HT1080 (cell line): ENCODE measurements at places on chromosomes 5 and 9.

DNA sequence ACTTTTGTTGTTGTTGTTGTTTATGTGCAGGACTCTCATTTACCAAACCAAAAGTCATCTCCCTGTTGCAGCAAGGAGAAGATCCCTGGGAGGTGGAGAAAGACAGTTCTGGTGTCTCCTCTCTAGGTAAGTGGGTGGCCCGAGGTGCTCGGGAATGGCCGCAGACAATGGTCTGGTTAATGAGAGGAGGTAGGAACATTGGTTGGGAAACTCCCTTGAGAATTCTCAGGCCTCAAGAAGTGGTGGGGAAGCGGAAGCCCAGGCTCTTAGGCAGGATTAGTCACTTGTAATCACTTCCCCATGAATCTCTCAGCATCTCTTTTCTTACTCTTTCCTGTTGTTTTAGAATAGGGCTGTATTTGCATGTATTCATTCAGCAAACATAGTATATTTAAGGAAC lies 7.2 kb downstream of the ZNF354B start:
- DNase-seq: no peak

- no peak for DNase-seq
These were observed 208.4 kb downstream of the CD180 start for GRCh38 chr5:66987949-66988838.

DNA sequence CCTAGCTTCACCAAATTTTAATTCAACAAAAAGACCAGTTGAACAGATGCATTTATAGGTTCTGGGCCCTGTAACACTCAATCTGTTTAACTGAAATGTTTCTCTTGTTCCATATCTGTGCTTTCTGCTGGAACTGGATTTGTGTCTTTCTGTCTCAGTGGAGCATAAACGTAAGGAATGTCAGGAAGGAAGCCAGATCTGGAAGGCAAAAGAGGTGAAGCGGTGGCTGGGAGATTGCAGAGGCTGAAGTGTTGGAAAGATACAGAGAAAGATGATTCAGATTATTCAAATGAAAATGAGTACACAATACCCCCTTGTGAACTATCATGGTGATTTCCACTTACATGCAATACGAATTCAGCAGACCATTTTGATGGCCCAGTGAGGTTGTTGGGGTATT lies 406.8 kb downstream of the BRINP1 start:
- DNase-seq: peak; percentile 10

- DNase-seq: peak; percentile 49
These were observed 114.1 kb upstream of the RIOK2 start for GRCh38 chr5:97297063-97297703.

DNA sequence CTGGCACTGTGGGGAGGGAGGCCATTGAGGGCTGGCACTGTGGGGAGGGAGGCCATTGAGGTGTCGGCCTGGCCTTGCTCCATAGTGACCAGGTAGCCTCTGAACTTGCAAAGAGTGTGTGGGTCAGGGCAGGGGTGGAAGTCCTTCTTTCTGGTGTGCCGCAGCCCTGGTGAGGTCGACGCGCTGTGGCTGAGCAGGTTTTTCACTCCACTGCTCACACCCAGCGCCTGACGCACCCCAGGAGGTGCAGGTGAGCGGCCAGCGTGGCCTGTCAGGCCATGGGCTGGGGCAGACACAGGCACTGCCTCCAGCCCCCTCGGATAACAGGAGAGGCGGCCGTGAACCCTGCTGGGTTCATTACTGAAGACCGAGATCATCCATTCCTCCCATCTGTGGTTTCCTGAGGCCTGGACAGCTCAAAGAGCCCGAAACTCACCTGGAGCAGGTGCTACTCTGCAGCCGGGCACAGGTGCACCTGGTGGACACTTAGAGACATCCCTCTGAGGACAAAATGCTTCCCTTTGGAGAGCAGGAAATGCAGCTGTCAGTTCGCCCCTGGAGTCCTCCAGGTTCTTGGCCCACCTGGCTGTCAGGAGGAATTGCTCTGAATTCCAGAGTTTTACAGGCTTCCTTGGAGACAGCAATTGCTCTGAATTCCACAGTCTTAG lies 32.4 kb downstream of the LHX3 start:
- no peak for DNase-seq

- DNase-seq: no peak
These were observed 230.9 kb downstream of the FAM114A2 start for GRCh38 chr5:153807801-153808200.

GRCh38 chr5:5140479-5141338 lies 579 bp downstream of the ADAMTS16 start:
- no peak for DNase-seq

GRCh38 chr5:112146323-112147226 lies 272.5 kb downstream of the EPB41L4A start:
- peak; percentile 75 for DNase-seq

DNA sequence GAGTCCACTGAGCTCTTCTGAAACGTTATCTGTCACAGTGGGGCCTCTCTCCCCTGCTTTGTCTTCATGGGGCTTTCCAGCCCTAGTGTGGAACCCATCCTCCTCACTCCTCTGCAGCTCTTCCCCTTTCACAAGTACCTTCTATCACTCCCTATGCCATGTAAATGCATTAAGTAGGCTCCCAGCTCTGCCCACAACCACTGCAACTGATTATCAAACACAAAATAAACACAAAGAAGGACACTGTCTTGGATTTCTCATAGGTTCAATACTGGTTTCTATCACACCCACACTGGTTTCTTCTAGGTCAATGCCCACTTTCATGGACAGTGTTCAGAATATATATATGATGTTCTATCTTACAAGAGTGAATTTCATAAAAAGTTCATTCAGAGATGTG lies 139.4 kb downstream of the GNAQ start:
- no peak for DNase-seq
